Kidney glomerular epithelial cell (primary cell): ENCODE measurements at places on chromosomes 1 and 21.

GRCh38 chr1:214364386-214364785 lies 83.4 kb downstream of the SMYD2 start:
- DNase-seq = no peak

GRCh38 chr1:228275179-228275429 lies 67.3 kb downstream of the OBSCN start:
- no peak for DNase-seq

DNA sequence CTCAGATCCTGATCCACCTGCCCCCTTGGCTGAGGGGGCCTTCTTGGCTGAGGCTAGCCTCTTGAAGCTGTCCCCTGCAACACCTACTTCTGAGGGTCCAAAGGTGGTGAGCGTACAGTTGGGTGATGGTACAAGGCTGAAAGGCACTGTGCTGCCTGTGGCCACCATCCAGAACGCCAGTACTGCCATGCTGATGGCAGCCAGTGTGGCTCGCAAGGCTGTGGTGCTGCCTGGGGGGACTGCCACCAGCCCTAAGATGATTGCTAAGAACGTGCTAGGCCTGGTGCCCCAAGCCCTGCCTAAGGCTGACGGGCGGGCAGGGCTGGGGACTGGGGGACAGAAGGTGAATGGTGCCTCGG lies 5.2 kb downstream of the ZNF687 start:
- DNase-seq = no peak

DNA sequence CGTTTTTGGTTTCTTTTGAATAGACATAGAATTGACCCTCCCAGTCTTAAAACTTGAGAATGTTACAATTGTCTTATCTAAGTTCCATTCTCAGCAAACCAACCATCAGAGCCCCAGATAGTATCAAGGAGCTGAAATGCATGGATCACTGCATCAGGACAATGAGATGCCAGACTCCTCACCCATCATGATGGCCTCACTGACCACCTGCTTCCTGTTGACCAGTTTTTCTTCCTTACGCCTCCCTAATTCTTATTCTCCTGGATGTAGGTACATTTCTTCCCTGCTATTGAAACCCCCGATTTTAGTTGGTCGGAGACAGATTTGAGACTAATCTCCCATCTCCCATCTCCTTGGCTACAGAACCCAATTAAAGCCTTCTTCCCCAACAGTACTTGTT lies 17.7 kb downstream of the MATN1 start:
- DNase-seq = peak; percentile 28

- peak; percentile 2 for DNase-seq
These were observed 553.0 kb downstream of the PTPRU start for GRCh38 chr1:29789221-29789909.

GRCh38 chr1:86419277-86419903 lies 4.6 kb upstream of the CLCA2 start:
- peak; percentile 4 for DNase-seq

- no peak for DNase-seq
These were observed 41.7 kb upstream of the ANGPTL1 start for GRCh38 chr1:178912597-178912996.

- DNase-seq = peak; percentile 5
These were observed 305.4 kb downstream of the TTLL7 start for GRCh38 chr1:83693427-83694126.

DNA sequence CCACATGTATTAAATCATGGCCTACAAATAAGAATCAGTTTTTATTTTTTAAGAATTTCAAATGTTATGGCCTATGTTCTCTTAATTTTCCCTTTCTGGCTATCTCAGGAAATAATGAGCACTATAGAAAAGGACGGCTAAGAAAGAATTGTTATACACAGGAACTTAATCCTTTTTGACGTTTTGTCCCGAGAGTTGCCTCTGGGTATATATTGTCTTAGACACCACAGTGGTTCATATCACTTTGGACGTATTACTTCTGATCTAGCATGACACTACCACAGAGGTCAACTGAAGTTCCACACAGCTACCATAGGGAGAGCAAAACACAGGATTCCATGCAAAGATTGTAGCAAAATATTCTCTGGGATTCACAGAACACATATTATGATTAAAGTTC lies 307.6 kb downstream of the VAV3 start:
- DNase-seq = no peak

DNA sequence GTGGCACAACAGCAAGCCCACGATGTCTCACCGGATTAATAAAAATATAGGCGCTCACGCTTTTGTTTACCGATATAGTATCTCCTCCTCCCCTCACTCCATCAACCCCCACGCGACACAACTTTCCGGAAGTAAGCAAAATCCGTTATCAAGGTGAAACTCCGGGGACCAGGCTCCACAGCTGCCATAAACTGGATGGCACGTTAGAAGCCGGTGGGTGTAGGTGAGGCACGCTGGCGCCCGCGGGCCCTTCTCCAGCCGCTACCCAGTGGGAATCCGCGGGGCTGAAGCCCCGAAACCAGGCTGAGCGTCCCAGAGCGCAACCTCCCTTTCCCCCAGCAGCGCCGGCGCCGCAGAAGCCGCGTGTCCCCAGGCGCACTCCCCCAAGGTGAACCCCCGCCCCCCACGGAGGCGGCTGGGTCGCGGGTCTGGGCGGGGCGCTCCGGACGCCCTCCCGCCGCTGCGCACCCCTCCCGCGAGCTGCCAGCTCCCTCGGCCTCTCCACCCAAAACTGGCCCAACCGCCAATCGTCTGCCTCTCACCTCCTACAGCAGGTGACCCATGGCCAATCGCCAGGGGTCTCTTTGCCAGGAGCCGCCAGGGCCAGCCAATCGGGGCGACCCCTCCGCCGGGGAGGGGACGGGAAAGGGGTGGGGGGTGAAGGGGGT lies 112.4 kb downstream of the OSBPL9 start:
- DNase-seq = peak; percentile 96

DNA sequence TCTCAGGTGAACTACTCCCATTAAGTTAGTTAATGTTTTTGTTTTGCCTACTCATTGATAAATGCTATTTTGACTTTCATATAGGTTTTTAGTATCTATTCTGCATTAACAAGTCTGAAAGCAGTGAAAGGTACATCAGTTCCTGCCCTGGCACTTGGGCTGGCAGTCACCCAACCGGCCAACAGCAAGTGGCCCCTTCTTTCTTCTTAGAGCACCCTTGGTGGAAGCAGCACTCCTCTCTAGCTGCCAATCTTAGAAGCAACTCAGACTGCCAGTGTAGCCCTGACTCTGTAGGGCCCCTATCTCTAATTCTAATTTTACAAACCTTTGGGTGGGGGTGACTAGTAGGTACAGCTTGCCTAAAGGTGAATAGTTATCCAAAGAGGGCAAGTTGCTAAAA lies 155.7 kb downstream of the FGGY start:
- no peak for DNase-seq

DNA sequence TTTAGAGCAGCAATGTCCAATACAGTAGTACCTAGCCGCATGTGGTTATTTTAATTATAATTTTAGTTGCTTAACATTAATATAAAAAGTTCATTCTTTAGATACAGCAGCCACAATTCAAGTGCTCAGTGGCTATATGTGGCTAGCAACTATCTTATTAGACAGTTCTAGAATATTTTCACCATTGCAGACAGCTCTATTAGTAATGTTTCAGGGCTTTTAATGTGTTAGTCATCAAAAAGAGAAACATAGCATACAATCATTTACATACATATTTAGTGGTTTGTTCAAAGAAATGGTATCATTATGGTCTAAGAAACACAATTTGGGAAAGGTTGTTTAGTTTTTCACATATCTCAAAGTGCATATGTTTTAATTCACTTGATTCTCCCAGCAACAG lies 66.6 kb upstream of the DYNLT5 start:
- no peak for DNase-seq

- DNase-seq = no peak
These were observed 45.0 kb downstream of the DISP3 start for GRCh38 chr1:11523746-11524464.

DNA sequence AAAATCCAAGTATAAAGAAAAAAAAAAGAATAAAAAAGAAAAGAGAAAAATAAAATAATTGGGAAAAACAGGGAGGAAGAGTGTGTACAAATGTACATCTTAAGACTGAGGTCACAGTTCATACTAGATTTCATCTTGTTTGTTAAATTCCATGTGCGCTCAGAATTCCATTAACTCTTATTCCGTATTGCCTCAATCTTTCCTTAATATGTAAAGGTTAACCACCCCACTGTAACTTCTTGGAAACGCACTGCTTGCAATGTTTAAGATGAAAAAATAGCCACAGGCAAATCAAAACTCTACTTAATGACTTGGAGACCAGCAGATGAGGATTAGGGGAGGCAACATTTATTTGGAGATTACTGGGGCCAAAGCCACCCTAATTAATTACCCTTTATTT lies 23.9 kb upstream of the KCNE1 start:
- DNase-seq = no peak

DNA sequence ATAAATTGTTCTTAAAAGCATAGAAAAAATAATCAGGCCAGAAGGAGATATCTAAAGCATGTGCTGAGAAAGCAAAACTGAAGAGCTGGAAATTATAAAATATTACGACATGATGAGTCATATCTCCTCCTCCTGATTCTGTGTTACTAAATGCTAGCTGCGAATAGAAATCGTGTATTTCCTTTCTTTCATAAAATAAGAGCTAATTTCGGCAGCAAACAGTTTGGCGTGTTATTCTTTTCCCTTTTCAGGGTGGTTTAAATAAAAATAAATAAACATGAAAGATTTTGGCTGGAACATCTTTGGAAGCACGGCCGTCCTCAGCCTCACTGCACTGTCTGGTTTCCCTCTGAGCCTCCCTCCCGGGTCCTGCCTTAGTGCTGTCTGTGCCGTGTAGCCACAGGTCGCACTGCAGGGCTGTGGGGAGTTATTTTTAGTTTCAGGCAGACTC lies 56.0 kb downstream of the ADARB1 start:
- DNase-seq = peak; percentile 70

GRCh38 chr1:43978551-43979260 lies at the start of gene B4GALT2:
Gene B4GALT2 (plus strand): TSS chr1:43979210. CDS start chr1:43981161, 1,951 bp downstream.
- DNase-seq = no peak

GRCh38 chr1:233045588-233045987 lies 95.2 kb downstream of the NTPCR start:
- no peak for DNase-seq

GRCh38 chr1:10620776-10621175 lies 146.0 kb downstream of the PEX14 start:
- no peak for DNase-seq

- peak; percentile 85 for DNase-seq
These were observed 57.4 kb downstream of the SSX2IP start for GRCh38 chr1:84632673-84633434.

DNA sequence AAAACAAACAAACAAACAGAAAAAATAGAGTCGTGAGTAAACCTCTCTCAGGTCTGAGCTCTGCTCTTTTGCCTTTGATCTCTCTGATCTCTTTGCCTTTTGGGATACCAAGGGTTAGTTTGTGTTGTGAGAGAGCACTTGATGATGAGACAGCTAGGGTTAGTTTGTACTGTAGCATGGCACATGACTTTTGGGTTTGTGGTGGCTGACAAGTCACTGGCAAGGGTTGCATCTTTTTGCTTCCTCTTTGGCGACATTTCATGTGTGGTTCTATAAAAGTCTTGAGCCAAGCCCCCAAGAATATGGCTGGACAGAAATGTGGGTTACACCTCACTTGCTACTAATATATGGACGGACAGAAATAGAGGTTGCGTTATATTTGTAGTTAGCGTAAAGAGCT lies 60.5 kb downstream of the TESK2 start:
- no peak for DNase-seq

- no peak for DNase-seq
These were observed 10.1 kb downstream of the JAM2 start for GRCh38 chr21:25649146-25649545.

DNA sequence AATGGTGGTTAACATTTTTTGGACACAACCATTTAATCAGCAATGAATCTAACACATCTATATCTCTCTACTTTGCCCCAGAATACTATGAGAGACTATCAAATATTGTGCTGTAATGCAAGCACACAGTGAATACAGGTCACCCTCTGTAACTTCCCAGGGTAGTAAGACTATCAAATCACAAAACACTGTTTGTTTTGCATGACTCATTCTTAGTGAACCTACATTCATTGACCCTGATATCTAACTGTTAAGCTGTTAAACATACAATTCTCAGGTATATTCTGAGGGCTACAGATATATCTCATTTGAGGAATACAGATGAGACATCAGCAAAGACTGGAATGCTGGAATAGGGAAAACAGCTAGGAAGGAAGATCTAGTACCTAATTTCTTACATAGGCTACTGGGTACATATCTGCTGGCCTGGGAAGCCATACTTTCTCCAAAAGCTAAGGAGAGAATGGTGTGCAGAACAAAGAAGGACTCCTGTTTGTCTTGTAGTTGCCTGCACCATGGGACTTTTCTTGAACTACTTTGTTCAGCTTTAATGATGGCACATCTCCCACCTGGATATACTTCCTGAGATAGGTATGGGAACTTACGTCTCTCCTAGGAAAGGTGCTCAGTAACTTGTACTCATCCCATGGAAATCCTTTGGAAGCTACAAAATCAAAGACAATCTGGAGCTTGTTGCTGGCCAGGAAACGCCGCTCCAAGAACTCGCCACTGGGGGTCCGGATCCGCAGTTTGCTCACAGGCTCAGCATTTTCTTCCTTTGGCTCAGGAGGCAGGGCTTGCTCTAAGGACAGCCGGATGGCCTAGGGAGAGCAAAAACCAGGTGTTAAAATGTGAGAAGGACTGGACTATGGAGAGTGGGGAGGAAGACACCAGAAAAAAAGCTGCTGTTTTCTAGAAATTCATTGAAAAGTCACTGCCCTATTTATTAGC lies 51.9 kb upstream of the DMRTA2 start:
- DNase-seq = peak; percentile 45

DNA sequence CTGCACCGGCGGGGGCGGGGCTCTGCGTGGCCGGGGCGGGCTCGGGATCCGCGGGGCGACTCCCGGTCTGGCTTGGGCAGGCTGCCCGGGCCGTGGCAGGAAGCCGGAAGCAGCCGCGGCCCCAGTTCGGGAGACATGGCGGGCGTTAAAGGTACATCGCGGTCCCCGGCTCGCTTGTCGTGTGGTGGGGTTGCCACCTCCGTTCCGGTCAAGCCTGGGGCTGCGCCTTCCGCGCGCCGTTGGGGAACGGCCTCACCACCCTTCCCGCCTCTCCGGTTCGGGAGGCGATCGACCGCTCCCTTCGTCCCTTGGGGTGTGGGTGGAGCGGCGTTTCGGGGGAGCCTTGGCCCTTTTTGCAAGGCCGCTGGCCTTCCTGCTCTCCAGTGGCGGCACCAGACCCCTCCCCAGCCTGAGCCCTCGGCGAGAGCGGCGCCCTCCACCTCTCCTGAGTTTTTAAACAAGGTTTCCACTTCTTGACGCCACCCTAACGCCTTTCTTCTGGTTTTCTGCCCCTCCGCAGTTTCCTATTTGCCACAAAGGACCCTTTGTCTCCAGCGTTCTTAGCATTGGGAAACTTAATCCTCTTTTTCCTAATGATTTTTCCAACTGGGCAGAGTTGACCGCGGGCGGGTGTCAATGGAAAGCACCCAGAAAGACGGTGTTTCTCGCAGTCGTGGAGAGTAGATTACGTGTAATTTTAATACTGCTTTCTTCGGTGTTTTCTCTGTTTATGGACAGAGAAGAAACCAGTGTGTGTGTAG lies at the start of the genes LEPR and LEPROT:
TSS of gene LEPR (plus strand) at position 79 of the 761 bp plus-strand sequence. CDS start 144,898 bp downstream, outside the sequence.
TSS of gene LEPROT (plus strand) at position 79 of the 761 bp plus-strand sequence. CDS start at position 136, 57 bp downstream.
- DNase-seq = no peak

- DNase-seq = peak; percentile 73
These were observed 24.8 kb upstream of the THEM4 start for GRCh38 chr1:151934048-151934493.
